ENCODE measurements at places on chromosomes 7 and 10.

DNA sequence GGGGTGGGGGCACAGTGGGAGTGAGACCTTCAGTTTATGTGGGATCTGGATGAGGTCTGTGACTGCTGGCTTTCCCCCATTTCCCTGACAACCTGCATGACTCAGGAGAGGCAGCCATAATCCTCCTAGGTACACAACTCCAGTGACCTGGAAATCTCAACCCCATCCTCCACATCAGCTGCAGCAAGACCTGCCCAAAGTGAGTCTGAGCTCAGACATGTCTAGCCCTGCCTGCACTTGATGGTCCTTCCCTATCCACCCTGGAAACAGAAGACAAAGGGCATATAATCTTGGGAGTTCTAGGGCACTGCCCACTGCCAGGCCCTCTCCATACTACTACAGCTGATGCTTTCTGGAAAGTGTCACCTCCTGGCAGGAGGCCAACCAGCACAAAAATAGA is 75.6 kb downstream of the GRM8 start:
- no peak for DNase-seq

DNA sequence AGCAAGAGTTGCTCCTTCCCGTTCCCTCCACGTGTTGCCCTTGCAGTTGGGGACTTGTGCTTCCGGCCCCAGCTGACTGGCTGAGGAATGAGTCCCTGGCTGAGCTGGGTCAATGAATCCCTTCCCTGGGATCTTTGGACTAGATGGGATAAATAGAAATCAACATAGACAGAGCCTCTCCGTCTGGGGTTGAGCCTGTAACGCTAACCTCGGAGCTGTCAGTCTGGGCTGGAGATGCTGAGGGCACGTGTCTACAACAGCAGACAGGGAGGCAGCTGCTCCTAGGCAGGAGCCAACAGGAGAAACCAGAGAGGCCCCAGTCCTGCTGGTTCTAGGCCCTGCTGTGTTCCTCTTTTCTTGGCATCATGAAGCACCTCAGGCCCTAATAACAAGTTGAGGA is 42.3 kb upstream of the HSPA12A start:
- no peak for DNase-seq

DNA sequence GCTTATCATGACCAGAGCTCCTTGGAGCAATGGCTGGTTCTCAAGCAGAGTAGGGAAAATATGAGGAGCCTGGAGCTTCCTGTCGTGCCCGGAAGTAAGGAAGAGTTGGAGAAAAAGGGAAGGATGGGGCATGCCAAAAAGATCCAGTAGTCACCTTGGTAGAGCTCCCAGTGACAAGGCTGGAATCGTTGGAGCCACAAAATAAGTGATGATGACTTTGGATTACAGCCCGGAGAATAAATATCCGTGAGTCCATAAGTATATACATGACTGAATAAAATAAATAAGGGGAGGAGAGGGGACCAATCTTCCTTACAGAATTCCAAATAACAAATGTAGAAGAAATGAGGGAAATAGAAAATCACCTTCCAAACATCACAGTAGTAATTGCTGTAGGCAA is 29.3 kb downstream of the LMTK2 start:
- DNase-seq, result no peak

GRCh38 chr7:132345543-132346129 is 230.6 kb downstream of the PLXNA4 start:
- DNase-seq, result no peak

- no peak for DNase-seq
Measured at GRCh38 chr7:30040938-30041337, 12.7 kb downstream of the PLEKHA8 start.

- DNase-seq, result no peak
Measured at GRCh38 chr10:88582411-88582805, 710 bp downstream of the RNLS start.

DNA sequence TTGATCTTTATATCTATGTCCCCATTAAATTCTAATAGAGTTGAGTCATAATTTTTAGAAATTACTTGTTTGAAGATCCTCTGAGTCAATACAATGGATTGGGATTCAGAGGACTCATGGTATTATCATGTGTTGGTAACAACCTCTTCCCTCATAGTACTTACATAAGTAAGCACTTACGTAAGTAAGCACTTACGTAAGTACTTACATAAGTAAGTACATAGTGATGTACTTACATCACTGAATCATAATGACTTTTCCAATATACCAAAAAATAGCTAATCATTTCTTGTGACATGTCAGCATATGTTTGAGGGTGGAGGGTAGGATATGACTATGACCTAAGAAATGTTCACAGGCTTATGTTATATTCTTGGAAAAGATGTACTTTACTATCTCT is 740.5 kb downstream of the SORCS1 start:
- DNase-seq, result peak; percentile 94

DNA sequence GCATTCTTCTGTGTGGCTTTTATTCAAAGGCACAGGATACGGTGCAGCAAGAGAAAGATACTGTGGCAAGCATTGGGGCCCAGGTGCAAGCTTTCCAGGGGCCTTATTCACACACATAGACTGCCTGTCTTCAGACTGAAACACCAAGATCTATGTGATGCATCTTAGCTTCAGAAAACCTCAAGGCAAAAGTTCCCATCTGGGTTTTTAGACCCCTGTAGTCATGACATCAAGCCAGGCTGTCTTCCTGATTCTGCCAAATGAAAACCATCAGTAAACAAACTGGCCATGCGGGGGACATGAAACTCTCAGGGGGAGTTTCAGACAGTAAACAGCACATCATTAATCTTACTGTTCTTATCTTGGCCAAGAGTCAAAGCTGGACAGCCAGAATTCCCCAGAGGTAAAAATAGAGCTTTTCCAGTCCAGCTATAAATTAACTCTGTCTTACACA is 9.8 kb downstream of the AGBL3 start:
- no peak for DNase-seq

DNA sequence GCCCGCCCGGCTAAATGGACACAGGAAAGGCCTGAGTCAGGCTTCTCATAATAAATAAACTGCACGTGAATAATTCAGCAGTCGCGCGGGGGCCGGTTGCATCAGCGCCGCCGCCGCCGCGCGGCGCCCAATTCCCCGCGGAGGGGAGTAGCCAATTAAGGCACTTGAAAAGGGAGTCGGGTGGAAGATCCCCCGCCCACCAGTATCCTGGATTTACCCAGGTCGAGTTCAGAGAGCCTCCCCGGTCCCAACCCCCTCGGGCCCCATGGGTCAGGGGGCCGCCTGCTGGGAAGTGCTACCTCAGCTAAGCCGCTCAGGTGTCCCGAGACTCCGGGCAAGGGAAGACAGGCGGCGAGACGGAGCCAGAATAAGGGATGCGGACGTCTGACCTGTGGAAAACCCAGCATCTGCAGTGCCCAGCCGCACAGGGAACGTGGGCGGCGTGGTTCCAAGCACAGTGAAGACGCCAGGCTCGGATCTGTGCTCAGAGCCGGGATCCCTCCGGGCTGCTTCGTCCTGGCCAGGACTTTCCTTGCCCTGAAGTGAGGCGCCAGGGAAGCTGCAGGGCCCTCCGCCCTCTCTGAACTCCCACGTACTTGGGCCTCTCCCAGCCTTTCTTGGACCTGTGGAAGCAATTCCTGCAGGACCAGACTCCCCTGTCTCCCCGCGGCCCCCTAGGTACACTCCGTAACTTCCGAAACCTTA is 7.3 kb upstream of the LBX1 start:
- no peak for DNase-seq
